ENCODE measurements at places on chromosomes 7 and 10.

GRCh38 chr7:30925117-30925516, 13.5 kb downstream of the AQP1 start:
- no peak for DNase-seq

DNA sequence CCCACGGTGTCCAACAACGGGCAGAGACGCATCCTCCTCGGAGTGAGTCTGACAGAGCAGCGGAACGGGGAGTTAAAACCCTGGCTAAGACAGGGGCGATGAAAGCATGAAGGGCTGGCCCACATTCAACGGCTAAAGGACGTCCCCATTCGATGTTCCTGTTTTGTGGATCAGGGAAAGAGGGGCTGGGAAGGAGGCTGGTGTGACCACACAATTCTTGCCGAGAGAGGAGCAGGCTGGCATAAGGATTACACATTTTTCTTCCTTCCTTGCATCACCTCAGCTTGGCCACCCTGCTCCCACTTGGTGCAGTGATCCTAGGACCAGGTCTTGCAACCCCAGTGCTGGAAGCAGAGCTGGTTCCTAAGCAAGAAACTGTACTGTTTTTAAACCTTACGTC, 67.7 kb downstream of the GNA12 start:
- no peak for DNase-seq

GRCh38 chr10:79249186-79250121, 97.8 kb upstream of the PPIF start:
- DNase-seq: peak; percentile 59

DNA sequence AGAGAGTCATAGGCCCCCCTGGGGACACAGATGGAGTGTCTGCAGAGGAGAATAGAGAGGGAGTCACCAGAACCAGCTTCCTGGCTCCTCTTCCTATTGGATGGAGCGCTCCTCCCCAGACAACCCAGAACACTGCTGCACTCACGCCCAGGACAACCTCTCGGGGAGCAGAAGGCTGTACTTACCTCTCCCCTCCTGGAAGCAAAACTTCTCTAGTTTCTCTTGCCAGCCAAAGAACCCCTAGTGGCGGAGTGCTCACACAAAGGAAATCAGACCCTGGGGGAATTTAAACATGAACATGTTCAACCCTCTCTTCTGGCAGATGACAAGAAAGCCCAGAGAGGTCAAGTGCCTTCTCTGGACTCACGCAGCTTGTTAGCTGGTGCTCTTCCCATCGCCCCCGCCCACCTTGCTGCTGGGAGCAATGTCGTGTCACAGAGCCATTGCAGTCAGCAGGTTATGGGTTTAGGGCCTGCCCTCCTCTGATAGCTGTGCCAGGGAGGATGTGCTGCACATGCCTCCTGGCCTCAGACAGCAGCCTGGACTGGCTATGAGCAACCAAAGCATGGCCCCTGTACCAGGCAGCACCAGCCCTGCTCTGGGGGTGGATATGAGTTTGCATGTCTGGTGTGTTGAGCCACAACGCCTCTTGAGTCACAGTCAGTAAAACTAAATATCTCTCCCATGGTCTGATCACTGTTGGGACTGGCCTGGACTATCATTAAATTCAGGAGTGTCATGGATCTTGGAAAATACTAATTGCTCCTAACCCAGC, 84.4 kb downstream of the SLIT1 start:
- no peak for DNase-seq

DNA sequence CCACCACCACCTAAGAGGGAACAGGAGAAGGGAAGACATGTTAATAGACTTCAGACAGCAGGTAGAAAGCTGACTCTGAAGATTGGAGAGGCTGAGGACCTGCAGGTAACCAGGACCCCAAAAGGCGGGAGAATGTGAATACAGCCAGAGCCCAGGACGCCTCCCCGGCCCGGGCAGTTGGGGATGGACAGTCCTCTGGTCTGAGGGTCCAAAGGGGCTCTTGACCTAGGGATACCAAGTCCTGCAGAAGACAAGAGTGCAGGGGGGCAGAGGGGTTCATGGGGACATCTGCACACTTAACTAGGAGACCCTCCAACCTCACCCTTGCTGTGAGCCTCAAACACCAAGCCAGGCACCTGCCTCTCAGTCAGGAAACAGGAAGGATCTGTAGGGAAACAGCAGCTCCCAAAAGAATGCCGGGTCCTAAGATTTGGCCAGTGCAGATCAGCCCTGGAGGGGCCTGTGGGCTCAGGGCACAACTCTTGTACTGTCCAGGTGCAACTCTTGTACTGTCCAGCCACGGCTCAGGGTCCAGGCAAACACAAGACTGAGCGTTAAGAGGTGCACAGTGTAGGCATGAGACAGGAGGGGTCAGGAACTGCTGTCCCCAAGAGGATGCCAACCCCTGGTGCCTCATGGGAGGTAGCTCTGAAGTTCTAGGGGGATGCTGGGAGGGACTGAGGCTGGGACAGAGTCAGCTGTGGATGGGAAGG, 2.3 kb upstream of the STK32C start:
- DNase-seq: no peak

DNA sequence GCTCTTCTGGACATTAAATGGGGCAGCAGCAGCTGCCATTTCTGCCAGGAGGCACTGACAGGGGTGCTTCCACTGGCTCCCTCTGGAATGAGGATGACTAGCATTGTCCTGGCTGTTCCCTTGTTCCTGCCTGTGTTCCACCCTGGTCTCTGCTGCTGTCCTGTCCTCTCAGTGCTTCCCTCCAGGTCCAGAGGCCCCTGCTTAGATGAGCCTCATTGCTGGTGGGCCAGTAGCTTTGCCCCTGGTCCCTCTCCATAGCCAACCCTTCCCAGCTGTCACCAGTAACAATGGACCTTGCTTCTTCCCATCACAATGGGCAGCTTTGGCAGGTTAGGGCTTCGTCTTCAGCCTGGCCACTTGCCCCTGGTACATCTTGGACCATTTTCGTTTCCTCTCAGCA, 561.1 kb downstream of the TCERG1L start:
- DNase-seq: no peak

DNA sequence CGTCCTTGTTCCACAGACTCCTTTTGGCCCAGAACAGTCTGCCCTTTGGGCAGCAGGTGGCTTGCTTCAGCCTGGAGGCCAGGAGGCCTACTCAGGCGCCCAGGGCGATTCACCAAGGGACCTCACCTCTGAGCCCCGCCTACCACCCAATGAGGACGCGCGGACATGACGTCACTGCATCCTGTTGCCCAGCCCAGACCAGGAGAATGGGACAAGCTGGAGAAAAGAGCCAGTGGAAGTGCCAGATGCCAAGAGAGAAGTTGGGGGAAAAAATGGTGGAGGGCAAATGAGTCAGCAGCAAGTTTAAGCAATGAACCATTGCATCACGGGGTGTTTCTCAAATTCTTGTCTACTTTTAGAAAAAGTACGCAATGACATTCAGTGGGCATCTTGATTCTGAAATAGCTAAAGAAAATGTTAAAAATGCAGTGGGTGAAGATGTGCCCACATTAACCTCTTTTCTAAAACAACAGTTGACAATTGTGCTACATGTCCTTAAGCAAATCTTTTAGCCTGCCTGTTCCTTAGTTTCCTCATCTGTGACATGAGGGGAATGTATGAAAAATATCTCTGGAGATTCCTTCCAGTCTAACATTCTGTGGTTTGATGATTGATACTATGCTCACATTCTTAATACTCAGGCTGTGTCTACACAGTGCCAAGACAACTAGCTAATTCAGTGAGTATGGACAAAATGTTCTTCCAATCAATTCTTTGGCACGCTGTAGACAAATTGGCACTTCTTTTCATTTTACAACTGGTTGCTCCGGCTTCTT, 23.9 kb upstream of the LEP start:
- DNase-seq: no peak

- DNase-seq: no peak
Measured at GRCh38 chr7:145398758-145399157, 562.9 kb upstream of the TPK1 start.

DNA sequence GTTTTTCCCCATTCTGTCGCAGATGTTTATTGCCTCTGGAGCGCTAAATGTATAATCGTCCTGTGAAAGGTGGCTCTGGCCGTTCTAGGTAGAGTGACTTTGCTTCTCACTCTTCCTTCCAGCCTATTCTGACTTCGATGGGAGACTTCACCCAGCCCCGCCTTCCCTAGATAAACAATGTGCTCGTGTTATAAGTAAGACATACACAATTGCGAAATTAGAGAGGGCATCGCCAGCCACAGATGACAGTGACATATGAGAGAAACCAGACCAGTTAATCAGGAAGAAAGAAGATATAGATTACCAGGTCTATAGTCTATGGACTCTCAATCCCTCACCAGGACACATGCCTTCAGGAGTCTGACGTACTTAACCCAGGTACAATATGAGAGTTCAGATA, 1050.5 kb upstream of the AUTS2 start:
- no peak for DNase-seq

GRCh38 chr7:134048166-134048565, 79.0 kb upstream of the LRGUK start:
- no peak for DNase-seq

GRCh38 chr7:155947051-155947450, 134.8 kb upstream of the SHH start:
- no peak for DNase-seq

- DNase-seq: no peak
Measured at GRCh38 chr7:106629516-106629915, 31.4 kb downstream of the CCDC71L start.

- DNase-seq: no peak
Measured at GRCh38 chr7:134834689-134835462, 55.4 kb downstream of the CALD1 start.

- DNase-seq: no peak
Measured at GRCh38 chr7:5700391-5700985, 81.0 kb downstream of the RNF216 start.

DNA sequence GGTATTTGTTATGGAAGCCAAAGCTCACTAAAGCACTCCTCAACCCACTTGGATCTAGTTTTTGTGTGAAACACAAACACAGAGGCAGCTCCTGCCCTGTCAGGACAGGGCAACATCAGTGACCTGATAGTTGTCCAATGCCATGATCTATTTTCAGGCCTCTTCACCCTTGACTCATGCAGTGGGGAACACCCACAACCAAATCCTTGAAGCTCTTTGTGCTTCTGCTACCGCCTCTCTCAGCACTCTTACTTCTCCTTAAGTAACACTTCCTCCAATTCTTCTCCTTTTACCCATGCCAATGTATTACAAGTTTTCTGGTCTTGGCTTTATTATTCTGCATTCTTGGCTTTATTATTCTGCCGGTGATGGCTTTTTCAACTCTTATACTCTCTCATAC, 425.3 kb downstream of the INHBA start:
- DNase-seq: no peak

DNA sequence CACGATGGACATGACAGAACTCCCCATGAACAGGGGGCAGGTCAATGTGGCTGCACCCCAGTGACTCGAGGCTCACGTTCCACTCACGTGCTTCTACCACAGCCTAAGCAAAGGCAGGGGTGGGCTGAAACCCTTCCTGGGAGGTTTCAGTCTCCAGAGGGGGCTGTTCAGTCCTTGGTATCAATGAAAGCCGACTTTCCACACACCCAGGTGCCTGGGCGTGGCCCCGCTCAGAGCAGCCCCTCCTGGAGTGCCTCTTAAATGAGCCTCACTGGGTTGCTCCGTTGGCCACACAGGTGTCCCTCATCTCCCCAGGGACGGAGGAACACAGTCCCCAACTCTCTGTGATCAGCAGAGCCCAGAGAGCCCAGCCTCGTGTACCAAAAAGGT, 90.5 kb upstream of the PDGFA start:
- DNase-seq: no peak

- DNase-seq: no peak
Measured at GRCh38 chr10:77619964-77620703, 17.5 kb downstream of the KCNMA1 start.

GRCh38 chr7:129739427-129739826, 127.9 kb downstream of the NRF1 start:
- no peak for DNase-seq

DNA sequence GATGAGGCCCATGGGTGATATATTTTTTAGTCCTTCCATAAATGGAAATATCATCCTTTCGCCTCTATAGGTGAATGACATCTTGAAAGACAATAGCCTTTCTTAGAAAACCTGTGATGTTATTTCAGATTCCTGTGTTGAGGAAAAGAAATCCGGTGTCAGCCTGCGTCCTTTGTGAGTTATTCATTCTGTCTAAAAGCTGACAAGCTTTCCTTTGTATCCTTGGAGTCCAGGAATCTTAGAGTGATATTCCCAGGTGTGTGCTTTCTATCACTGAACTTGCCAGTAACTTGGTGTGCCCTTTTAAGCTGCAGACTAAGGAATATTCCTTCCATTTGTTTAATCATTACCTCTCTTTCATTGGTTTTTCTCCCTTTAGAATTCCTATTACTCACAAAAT, 41.0 kb downstream of the EVX1 start:
- DNase-seq: no peak

DNA sequence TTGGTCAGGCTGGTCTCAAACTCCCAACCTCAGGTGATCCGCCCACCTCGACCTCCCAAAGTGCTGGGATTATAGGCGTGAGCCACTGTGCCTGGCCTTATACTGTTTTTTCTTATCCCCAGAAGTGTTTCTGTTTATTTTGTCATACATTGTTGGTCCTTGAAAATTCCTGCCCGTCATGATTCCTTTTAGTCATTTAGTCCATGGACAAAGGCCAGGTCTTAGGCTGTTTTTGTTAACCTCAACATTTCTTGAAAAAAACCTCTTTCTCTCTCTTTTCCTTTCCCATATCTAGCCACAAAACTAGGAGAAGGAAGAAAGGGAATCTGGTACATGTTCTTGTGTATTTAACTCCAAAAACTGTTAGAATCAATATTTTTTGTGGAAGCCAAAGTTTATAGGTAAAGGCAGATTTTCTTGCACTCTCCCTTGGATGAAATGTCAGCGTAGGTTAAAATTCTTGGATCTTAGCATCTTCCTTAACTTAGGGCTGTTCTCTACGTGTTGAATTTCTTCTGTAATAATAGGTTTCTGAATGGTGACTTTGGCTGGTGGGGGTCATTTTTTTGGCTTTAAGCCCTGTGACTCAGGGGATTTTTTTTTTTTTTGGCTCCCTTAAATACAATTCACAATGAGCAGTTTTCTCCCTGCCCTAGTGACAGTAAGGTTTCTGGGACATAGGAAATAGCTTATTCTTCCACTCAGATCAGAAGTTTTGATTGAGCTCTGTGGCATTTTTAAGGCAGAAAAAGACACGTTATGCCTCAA, 500.8 kb downstream of the AUTS2 start:
- no peak for DNase-seq

DNA sequence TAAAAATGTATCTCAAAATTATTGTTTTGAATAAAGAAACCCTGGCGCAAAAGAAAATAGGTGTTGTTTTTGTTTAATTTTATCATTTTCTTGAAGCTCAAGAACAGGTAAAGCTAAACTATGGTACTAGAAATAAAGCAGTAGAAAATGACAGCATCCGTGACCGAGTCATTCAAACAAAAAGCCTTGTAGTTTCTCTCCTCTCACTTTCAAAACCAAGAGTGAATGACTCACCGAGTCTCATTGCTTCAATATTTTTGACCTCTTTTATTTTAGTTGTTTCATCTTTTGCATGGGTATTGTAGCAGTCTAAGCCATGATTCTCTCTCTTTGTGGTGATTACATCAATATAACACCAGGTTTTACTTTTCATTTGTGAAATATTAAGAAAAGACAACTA, 396.5 kb downstream of the POM121L12 start:
- DNase-seq: no peak

GRCh38 chr10:77428691-77429395, 208.8 kb downstream of the KCNMA1 start:
- no peak for DNase-seq

- no peak for DNase-seq
Measured at GRCh38 chr10:122426829-122427228, 27.6 kb upstream of the ARMS2 start.

- no peak for DNase-seq
Measured at GRCh38 chr7:46680147-46680546, 759.1 kb upstream of the IGFBP3 start.

GRCh38 chr10:13703997-13704536, 117.3 kb downstream of the PRPF18 start:
- no peak for DNase-seq

Data from activated CD4-positive, alpha-beta memory T cell treated with anti-CD3 and anti-CD28 coated beads for 36 hours (primary cell).